ENCODE measurements at places on chromosomes 13 and 19. TPM values are rescaled to one million over a fixed set of nuclear protein-coding genes. Genes with fewer than 3 reads are reported as not detected.

The ZIK1 gene
- total RNA-seq, result 11.1 TPM

The PABPC3 gene
- 1.3 TPM for total RNA-seq

The ZNF575 gene
- 11.8 TPM for total RNA-seq

The ADGRL1 gene
- 19.3 TPM for total RNA-seq

The FAM124A gene
- total RNA-seq, result not detected

The FRY gene
- total RNA-seq, result 19.2 TPM

The PDE4A gene
- total RNA-seq, result 3.3 TPM

The TMEM221 gene
- total RNA-seq, result not detected

The C19orf38 gene
- 0.36 TPM for total RNA-seq
